ENCODE measurements at places on chromosomes 3 and 15. TPM values are rescaled to one million over a fixed set of nuclear protein-coding genes. Genes with fewer than 3 reads are reported as not detected.

GRCh38 chr3:50154840-50155490 is at the start of gene SEMA3F:
Gene SEMA3F (plus strand): TSS chr3:50155324. CDS start chr3:50159623, 4,299 bp downstream.
- DNase-seq, result peak; percentile 74

- DNase-seq, result no peak
Measured at GRCh38 chr15:69143756-69144436, 16.5 kb upstream of the GLCE start.

DNA sequence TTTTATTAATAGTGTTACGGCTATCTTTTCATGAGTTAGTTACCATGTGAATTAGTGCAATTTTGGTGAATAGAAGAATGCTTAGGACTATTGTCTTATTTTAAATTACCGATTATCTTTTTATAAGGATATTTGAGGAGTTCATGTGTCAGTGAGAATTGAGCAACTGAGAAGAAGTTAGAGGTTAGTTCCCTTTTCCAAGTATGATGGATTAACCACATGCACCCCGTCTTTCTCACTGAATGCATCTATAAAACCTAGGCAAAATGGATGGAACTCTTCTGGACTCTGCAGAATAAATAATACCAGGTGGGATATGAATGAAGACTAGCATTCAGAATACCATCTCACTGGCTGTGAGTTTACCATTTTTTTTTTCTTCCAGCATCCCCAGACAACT is 74.3 kb downstream of the TCF12 start:
- DNase-seq, result no peak

DNA sequence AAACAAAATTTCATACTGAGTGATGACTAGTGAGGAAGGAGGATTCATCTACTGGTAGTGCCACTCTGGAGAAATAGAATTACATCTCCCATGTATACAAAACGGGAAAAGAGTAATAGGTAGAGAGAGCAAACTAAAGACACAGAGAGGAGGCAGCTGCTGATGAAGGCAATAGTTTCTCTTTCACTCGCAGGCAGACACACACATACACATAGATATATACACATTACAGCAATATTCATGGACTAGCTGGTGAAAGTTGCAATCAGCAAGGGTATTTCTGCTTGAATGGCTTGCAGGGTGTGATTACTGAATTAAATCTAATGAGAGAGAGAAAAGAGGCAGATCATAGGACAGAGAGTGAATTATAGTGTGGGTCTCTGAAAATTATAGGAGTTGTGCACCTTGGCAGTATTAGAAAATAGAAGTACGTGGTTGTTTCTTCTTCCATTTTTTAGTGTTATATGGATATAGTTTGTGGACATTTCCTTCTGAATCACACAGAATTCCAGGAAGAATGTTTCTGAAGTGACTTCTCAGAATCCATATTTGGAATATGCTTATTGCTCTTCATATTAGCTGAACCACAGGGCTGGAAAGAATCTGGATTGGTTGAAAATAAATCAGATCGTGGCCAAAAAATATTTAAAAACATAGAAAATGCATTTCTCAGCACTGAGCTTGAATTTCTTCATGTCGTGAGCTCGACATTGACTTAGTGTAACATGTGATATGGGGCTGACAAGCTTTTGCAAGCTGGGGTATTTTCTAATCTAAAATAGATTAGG is 991.2 kb downstream of the TUSC7 start:
- no peak for DNase-seq

GRCh38 chr15:54599386-54599785 is 597.4 kb downstream of the RSL24D1 start:
- DNase-seq, result no peak

The PDHB gene
- total RNA-seq, result 209 TPM

The AGTR1 gene
- total RNA-seq, result 1.9 TPM

The RPL39L gene
- 3.1 TPM for total RNA-seq

Measured in Right ventricle myocardium superior (tissue), 1 donor.